ENCODE measurements at places on chromosomes 12 and 14. TPM values are rescaled to one million over a fixed set of nuclear protein-coding genes. Genes with fewer than 3 reads are reported as not detected.

The PRH2 gene
- total RNA-seq, result not detected

The GPN3 gene
- 10.9 TPM for total RNA-seq

The BDKRB1 gene
- 0.72 TPM for total RNA-seq

The APOF gene
- not detected for total RNA-seq

The METTL3 gene
- total RNA-seq, result 30.4 TPM

DNA sequence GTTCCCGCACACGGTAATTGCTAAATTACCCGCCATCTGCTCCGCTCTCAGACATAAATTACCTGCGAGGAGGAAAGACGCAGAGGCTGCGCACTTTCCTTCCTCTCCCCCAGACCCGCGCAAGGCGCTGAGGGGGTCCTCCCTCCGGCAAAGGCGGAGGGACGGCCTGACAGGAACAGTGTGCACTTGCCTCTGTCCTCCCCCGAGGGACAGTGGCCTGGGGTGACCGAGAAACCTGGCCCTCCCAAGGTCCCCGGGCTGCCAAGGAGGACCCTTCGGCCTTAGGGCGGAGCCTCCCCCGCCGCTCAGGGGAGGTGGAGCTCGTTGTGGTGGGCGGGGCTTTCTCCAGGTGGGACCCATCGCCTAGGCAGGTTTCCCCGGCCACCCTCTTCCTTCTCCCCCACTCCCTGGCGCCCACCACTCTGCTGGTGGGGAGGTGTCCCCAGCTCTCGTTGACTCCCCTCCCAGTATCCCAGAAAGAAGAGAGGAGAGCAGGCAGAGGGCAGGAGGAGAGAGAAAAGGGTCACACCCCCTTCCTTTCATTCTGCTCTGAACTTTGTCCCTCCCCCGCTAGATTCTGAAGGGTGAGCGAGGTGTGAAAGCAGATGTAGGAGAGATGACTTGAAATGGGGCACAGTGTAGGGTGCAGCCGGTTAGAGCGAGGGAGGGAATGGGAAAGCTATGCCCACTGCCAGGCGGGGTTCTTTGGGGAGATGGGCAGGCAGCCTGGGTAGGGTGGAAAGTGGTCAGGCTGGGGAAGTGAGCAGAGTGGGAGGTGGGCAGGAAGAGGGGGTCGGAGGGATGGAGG is 11.4 kb upstream of the CALCOCO1 start:
- no peak for DNase-seq

DNA sequence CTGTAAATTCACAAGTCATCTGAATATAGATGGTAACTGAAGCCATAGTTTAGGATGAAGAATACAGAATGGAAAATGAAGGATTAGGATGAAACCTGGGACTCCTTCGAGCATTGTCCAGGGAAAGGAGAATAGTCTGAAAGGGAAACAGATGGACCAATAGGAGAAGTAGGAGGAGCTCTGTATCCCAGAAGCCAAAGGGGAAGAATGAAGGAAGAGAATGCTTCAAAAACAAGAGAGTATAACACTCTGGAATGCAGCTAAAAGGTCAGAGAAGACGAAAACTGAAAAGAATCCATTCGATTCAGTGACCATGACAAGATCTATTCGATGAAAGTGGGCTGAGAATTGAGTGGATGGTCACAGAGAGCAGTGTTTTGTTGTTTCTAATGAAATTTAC is 1.0 kb downstream of the GMFB start:
- peak; percentile 91 for DNase-seq

DNA sequence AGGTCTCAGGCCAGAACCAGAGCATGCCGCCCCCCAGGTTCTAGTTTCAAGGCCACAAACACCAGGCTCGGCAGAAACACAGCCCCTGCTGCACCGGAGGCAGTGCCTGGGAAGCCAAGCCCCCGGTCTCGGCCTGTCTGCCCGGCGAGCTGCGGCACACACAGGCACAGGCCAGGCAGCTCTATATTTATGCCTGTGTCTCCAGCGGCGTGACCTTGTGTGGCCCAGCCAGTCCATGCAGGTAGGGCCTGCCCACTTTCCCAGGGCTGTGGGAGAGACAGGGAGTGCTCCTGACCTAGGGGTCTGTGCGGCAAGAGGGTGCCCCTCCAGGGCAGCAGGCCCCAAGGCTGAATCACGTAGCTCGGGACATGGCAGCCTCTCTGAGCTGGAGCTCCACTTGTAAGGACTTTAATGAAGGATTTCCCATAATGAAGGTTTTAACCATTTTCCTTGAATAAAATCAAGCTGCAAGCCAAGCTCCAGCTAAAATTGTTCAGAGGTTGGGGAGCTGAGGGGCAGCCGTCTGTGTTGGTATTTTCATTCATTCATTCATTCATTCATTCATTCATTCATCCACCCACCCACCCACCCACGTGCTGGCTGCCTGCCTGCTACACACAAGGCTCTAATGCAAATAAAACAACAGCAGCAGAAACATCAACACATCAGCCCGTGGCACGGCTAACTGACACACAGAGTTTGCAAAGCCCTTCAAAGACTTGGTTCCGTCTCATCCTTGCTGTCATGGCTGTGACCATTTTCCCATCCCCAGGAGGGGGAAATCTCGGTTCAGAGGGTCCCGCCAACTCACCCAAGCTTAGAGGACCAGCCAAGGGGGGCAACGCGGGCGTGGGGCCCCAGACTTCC is 92.0 kb downstream of the RFLNA start:
- peak; percentile 86 for DNase-seq
